Stimulated activated CD4-positive, alpha-beta T cell treated with anti-CD3 and anti-CD28 coated beads, TNF-alpha, amount 100 ng/mL, for 1 hour (primary cell): ENCODE measurements at places on chromosomes 2 and 18.
A peak's percentile ranks its signal among the peaks of the same experiment; 100 is the strongest.

DNA sequence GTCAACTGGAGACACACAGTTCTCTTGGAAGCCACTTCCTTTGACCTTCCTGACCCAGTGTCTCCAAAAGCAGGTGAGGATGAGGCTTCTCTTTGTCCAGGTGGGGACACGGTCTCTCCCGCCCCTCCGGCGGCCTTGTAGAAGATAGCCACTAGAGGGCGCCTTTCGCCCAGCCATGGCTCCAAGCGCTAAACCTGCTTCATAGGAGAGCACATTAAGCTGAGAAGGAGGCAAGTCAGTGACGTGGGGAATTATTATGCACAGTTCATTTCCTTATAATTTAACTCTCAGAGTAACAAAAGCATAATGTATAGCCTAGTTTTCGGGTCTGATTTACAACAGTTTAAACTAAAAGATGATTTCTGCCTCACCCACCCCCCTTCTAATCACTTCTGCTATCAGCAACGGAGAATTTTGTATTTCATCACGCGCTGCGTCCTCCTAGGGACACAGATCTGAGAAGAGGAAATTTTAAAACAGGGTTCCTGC lies 208.7 kb downstream of the ICOS start:
- peak; percentile 25 for DNase-seq

GRCh38 chr2:213806125-213806726 lies 522.0 kb downstream of the SPAG16 start:
- DNase-seq = no peak

DNA sequence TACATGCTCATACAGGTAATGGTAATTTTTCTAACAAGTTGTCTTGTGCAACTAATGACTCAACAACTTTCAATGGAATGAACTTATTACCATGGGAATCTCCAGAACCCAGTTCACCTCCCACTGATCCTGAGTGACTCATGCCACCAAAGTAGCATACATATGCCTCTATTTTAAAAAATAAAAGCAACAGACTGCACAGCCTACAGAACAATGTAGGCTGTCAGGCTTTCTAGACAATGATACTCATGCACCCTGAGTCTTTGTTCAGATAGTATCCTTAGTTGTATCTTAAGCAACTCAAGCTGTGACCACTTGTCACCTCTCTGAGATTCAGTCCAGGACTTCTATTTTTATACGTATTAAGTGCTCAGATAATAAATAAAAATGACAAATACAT lies 531.0 kb upstream of the SETBP1 start:
- no peak for DNase-seq

DNA sequence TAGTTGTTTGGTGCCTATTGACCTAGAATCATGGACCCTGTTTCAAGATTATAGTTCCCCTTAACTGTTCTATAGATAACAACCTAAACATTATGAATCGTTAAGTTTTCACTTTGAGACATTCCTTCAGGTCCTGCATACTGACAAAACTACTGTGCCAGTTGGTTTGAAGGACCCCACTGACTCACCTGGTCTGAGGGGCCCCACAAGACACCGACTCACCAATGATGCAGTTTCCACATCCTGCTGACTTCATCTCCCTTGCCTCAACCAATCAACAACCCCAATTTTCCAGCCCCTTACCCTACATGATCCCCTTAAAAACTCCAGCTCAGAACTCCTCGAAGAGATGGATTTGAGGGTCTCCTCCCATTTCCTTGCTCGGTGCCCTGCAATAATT lies 89.6 kb upstream of the CCDC141 start:
- no peak for DNase-seq

- DNase-seq = no peak
Observed at GRCh38 chr2:98390571-98391476, 44.6 kb downstream of the CNGA3 start.

DNA sequence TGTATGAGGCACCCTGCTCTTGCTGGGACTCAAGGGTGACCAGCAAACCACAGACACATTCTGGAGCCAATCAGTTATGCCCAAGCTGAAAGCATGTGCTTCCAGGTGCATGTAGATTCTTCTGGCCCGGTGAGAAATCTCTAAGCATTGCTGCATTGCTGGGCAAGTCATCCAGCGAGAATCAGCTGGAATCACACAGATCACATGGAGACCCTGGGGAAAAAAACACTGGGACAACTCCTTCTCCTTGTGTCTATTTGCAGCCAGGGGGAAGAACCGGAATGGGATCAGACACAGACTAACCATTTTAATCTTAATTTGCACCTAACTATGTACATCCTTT lies 119.7 kb upstream of the KLF7 start:
- no peak for DNase-seq

- DNase-seq = no peak
Observed at GRCh38 chr2:209872675-209873074, 101.0 kb downstream of the UNC80 start.

GRCh38 chr18:34611904-34612303 lies 98.2 kb upstream of the DTNA start:
- DNase-seq = no peak

DNA sequence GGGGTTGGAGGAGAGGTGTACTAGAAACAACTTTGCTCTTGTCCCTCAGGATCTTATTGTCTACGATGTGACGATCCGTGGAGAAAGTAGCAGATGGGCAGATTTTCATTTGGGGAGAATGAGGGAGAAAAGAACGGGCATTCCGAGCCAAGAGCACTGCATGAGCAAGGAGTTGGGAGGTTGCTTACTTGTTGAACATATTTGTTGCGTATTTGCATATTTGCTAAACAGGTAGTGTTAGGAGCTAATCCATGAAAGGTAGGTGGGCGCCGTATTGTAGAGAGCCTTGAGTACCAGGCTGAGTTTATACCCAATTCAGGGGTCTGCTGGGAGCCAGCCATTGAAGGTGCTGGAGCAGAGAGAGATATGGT lies 490 bp downstream of the BCS1L start:
- no peak for DNase-seq

DNA sequence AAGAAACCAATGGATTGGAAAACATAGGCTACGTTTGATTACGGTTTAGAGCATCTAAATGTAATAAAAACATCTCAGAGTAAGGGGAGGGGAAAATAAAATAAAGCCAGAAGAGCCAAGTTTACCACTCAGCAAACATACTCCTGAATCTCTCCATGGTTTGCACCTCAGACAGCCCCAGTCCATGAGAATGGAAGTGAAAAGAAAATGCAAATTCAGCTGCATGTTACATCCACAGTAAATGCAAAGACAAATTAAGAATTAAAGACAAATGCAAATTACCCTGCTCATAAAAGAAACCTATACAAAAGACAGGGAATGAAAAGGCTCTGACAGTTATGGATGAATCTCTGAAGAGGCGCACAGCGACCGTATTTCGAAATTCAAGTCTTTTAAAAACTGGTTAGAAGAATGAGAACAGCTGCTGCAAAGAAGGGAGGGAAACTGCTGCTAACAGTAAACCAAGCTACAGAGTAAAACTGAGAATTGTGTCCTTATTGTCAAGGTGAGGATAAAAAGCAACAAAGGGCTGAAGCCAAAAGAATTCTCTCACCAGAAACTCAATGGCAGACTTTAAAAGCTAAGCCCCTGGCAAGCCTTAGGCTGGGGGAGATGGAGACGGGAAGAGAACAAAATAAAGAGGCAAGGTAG lies 197.9 kb upstream of the ACVR2A start:
- no peak for DNase-seq

DNA sequence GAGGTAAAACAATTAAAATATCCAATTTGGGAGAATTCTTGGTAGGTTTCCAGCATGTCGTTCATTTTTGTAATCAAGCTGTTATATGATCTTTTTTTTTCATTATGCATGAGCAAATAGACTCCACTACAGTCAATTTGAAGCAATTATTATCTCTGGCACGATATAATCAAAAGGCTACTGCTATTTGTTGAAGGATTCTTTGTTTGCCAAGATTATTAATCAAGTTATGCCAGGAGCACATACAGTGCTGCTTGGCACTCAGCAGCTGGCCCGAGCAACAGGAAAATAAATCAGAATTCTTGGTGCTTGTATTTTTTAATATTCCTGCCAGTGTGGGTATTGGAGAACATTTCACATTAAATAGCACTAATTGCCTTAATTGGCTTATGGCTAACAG lies 279.5 kb downstream of the RND3 start:
- no peak for DNase-seq

DNA sequence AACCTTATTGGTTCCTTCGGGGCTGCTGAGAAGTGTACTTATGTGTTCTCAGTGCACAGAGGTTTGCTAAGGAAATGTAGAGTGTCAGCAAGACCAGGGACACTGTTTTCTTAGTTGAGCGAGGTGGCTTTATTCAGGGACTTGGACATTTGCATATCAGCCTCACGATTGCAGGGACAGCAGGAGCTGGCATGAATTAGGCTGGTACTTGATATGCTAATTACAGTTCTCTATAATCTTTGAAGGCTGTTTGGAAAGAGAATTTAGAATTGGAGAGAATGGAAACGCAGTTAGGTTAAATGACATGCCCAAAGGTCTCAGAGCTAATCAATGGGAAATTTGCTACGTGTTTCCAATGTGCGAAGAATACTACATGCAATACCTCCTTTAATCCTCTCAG lies 18.7 kb upstream of the MTCL1 start:
- no peak for DNase-seq

GRCh38 chr2:113896791-113897190 lies 6.9 kb downstream of the ACTR3 start:
- no peak for DNase-seq

- no peak for DNase-seq
Observed at GRCh38 chr2:186879312-186879711, 30.3 kb upstream of the ZSWIM2 start.

DNA sequence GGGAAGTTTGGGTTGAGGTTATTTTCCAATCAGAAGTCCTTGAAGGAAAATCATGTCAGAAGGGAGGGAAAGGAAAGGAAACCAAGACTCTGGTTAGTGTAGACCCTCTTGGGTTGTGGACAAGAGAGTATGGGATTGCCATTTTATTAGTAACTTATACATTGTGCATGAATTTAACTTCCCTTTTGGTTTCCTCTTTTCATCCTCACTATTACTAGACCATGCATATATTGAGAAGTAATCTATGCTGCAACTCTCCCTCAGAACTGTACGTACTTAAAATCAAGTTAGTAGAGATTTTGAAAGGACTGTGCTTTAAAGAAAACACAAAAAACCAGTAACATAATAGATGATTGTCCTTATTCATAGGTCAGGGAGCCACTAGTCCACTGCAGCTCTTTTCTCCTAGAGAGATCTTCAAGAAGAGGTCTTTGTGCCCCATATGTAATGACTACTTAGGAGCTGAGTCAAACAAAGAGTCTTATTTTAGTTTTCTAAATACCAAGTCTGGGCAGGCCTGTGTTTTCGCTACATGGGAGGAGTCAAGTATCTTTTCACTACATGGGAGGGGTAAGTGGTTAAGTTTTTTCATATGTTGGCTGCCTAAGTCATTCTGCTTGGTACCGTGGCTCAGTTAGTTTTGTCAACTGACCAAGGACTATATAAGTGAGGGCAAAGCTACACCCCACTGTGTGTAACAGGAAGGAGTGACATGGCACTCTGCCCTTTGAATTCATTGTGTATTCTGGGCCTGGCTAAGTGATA lies 25.2 kb upstream of the FAM117B start:
- DNase-seq = no peak

DNA sequence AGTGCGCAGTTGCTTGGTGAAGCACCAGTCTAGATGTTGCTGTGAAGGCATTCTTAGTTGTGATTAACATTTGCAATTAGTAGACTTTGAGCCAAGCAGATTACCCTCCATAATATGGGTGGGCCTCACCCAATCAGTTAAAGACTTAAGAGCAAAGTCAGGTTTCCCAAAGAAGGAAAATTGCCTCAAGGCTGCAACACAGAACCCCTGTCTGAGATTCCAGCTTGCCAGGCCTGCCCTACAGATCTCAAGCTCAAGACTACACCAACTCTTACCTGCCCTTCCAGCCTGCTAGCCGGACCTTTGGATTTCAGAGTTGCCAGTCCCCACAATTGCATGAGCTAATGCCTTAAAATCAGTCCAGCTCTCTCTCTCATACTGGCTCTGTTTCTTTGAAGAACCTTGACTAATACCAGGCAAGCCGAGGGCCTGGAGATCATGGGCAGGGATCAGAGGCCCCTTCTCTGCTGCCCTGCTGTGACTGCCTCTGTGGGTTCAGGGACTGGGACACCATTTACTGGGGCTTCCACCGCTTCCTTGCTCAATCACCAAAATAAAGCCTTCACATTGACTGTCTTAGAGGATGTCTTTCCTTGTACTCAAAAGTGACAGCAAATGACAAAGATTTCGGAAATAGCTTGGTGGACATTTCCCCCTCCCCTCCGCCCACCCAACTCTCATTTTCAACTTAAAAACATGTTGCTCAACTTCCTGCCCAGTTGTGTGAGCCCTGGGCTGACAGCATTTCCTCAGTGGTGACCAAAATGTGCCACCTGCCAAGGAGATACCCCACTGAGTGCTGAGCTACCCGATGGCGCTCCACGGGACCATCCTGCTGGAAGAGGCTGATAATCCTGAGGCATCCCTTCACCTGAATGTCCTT lies 86.7 kb downstream of the GALNT14 start:
- DNase-seq = no peak

GRCh38 chr18:30177056-30177455 lies 865.5 kb downstream of the DSC3 start:
- DNase-seq = no peak

DNA sequence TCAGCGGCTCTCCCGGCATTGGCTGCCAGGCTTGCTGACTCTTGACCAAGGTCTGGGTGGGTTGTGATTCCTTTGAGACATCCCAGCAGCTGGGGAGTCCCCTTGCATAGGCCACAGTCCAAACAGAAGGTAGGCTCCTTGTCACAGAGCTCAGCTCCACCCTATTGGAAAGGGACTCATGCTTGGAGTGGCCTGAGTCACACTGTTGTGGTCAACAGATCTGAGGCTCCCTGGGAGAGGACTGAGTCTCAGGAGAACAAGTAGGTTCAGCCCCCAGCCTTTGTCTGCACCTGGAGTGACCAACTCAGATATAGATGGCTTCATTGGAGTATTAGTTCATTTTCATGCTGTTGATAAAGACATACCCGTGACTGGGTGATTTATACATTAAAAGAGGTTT lies 32.1 kb upstream of the SH3BP4 start:
- no peak for DNase-seq

DNA sequence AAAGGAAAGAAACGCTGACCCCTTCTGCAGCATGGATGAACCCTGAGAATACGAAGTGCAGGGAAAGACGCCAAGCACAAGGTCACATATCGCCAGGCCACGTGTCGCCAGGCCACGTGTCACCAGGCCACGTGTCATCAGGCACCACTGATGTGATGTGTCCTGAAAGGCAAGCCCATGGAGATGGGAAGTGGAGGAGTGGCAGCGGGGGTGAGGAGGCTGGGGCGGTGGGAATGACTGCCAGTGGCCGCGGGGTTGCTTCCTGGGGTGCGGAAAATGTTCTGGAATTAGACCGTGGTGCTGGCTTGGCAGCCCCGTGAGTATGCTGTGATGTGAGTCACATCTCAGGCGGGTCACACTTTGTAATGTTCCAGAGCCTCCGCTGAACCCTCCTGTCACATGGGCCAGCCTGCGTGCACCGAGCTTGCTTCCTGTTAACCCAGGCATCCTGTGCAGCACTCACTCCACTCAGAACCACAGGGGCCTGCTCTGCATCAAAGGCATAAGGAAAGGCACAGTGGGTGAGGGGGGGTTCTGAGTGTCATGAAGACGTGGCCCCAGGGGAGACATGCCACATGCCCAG lies 39.0 kb downstream of the SLC66A2 start:
- DNase-seq = no peak
